Epithelial cell of proximal tubule (primary cell): ENCODE measurements at places on chromosomes 11 and 22.

- DNase-seq, result no peak
Observed at GRCh38 chr11:69974528-69974927, 103.6 kb upstream of the ANO1 start.

DNA sequence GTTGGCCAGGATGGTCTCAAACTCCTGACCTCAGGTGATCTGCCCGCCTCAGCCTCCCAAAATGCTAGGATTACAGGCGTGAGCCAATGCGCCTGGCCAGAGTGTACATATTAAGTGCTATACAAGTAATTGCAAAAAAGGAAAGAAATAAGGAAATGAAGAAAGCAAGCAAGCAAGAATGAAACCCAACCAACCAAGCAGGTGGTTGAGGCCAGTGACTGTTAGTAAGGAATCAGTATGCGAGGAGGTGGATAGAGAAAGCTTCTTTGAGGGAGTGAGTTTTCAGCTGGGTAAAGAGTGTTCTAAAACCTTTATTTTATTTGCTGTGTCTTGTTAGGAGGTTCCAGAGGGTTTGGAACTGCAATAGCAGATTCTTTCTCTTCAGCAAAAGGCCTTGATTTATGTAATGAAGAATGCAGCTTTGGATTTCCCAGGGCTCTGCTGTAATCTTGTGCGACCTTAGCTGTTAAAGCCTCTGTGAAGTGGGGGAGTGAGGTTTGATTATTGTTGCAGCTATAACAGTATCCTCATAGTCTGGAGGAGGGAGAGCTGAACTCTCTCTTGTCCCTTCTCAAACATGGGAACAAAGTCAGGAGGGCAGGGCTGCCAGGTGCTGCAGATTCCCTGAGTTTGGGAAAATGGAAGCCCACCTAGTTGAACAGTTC lies 5.7 kb downstream of the AMPD3 start:
- DNase-seq, result no peak

GRCh38 chr11:121479698-121480238 lies 27.0 kb upstream of the SORL1-AS1 start:
- no peak for DNase-seq

DNA sequence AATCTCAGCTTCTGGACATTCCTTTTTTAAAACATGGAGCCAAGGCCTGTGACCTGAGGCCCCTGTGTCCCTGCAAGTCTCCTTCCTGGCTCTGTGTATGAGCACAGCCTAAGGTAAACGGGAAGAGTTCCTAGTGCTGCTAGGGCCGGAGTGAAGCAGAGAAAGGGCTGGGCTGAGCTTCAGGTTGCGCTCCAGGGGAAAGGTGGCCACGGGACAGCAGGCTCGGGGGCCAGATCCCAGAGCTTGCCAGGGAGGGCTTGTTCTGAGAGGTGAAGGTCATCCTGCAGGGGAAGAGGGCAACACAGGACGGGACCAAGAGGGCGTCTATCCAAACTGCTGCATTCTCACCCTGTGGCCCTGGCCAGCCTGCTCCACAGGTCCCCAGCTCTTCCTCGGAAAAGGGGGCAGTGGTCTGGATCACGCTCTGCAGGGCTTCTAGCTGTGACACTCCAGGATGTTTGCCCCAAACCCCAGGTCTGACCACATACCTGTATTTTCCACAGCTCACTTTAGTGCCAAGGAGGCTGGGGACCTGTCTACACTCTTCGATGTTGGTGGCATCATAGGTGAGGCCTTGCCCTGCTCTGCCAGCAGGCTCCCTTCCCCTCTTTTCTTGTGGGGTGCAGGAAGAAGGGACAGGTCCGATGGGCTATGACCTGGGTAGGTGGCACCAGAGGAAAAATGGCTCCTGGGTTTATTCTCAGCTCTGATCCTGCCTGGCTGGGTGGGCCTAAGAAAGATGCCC lies 20.4 kb downstream of the SLC37A2 start:
- DNase-seq, result no peak

DNA sequence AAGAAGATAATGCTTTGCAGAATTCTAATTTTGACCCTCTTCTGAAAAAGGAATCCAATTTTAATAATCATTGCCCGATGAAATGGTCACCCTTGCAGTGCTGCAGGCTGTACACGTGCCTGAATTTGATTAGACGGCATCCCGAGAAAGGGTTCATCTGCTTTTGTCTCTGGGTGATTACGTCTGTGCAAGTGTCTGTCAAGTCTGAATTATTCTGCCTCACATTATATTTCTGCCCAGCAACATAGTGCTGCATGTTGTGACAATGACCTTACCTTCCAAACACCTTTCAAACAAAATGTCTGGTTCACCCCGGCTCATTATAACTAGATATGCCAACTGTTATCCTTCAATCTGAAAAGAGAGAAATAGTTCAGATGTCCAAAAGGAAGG lies 164.1 kb downstream of the MAML2 start:
- DNase-seq, result no peak

DNA sequence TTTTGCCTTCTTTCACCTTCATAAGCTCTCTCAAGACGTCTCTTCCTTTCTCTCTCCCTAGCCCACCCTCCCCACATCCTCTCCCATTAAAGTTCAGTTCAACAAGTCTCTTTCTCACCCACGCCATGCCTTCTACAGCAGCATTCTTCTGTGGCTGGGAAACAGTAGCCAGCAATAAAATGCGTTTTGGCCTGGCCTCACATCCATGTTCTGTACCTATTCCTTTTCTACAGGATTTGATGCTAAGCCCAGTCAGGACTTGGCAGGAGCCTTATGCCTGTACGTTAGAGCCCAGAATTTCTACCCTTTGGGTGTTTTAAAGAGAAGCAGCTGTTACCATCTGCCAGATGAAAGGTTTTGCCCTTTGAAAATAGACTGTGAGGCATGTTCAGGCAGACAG lies 7.1 kb upstream of the CD44 start:
- no peak for DNase-seq

GRCh38 chr11:76602431-76602861 lies 68.1 kb downstream of the LRRC32 start:
- DNase-seq, result no peak

- DNase-seq, result peak; percentile 96
Observed at GRCh38 chr11:117814766-117815261, 9.7 kb downstream of the FXYD2 start.

GRCh38 chr11:56522008-56522407 lies 21.0 kb downstream of the OR5M11 start:
- no peak for DNase-seq

DNA sequence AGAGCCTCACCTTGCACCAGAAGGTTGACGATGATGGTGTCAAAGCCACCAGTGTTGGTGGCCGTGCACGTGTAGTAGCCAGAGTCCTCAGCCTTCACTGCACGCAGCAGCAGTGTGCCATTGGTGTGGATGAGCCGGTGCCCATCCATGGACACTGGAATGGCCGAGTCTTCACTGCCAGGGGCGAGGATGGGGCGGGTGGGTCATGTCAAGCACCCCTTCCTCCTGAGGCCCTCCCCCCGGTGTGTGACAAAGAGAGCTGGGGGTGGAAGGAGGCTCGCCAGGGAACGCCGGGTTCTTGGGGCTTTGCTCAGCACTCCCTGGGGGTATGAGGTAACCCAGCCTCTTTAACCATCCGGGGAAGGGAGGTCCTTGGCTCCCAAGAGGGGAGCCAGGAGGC lies 111.6 kb downstream of the CEP164 start:
- no peak for DNase-seq

DNA sequence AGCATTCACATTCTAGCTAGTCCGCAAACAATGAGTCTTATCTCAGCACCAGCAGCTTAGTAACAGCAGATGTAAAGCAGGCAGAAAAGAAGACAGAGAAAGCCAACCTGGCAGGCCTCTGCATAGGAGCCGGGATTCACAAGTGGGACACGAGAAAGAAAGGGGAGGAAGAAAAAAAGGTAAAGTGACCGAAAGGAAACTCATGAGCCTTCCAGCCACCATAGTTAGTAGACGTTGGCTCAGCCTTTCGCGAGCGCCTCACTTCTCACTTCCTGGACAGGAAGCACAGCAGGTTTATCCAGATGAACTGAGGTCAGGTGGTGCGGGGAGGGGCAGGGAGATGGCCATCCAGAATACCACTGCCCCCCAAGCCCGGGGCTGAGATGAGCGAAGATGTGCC lies 19.7 kb upstream of the KAT5 start:
- no peak for DNase-seq

DNA sequence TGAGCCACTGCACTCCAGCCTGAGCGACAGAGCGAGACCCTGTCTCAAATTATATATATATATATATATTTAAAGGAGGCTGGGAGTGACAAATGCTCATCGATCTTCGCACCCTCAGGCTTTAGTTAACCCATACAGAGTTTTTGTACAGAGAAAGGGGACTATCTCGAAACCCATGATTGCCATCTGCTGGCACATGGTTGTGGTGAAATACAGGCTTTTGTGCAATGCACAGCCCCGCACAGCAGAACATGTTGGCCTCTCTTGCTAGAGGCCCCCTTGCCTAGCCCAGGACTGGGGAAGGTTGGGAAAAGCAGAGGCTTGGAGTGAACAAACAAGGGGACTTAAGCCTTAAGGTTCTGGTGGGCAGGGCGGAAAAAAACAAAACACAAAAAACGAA lies 3.6 kb downstream of the MYBPC3 start:
- no peak for DNase-seq
